ENCODE measurements at places on chromosomes 4 and X.

DNA sequence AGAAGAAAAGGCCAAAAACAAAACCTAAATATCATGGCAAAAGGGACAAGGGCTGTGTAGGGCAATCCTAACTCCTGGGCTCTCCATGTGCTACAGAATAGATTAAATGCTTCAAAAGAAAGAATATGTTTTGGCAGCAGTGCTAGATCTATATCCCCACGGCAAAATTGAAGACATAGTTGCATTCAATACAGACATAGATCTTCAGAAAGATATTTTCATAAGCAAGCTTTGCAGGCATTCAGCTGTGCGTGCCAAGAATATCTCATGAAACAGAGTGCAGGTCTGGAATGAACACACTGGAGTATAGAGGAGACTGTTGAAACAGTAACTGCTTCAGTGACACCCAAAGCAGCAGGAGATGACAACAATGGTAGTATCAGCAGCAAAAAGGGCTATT lies 1476.9 kb downstream of the ARAP2 start:
- no peak for DNase-seq

GRCh38 chr4:53520116-53520515 lies 71.2 kb downstream of the LNX1 start:
- DNase-seq = no peak

GRCh38 chr4:144663834-144664475 lies 18.0 kb downstream of the HHIP start:
- DNase-seq = no peak

DNA sequence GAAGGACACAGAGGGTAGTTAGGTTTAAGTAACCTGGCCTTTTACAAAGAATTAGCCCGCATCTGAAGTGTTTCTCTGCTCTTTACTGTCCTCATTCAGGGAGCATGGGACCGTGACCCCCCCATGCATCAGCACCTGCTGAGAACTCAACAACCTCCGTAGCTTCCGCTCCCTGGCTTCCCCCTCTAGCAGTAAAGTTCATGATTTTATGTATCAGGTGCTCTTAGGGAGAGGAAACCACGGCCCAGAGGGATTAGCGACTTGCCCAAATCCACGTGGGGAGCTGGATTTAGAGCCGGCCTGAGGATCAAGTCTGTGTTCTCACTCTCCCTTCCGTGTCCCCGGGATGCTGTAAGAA lies 284.6 kb upstream of the GATB start:
- DNase-seq = no peak

DNA sequence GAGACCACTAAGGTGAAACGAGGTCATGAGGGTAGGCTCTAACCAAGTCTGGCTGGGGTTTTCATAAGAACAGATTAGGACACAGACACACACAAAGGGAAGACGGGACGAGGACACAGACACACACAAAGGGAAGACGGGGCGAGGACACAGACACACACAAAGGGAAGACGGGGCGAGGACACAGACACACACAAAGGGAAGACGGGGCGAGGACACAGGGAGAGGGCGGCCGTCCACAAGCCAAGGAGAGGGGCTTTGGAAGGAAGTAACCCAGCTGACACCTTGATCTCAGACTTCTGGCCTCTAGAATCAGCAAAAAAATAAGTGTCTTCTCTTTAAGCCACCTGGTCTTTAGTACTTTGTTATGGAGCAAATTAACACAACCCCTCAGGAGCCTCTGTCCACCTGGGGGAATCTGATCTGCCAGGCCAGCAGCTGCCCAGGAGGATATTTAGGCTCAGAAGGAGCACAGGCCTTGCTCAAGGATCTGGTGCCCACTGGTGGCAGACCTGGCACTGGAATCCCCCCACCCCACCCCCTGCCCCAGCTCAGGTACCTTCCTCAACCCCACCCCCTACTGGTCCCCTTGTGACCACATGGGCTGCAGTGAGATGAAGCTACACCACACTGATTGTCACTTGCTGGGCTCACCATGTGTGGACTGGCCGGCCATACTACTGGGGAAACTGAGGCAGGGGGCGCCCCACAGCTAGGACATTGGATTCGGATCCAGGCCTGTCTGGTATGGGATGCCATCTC lies 2.8 kb downstream of the ABLIM2 start:
- no peak for DNase-seq

DNA sequence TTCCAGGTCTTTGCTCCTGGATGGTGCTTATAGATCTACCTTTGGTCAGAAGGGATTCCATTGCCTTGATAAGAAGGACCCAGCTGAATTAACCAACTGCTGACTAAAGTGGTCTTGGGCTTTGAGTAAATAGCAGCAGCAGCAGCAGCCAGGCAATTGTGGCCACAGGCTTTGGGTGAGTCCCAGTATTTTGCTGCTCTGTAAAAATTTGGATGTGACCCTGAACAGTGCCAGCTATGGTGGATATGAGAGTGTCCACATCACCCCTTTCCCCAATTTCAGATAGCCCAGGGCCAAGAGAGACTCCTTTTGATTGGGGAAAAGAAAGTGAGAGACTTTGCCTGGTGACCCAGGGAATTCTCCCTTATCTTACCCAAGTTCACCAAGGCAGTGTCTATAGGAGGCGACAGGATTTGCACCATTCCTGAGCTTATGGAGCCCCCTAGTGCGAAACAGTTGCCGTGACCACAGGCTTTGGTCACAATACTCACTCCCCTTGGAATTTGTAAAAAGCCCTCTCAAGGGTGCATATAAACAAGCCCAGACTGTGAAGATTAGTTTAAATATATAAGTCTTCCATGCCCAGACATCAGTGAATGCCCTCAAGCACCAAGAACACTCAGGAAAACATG lies 518.0 kb downstream of the TMA16 start:
- no peak for DNase-seq

DNA sequence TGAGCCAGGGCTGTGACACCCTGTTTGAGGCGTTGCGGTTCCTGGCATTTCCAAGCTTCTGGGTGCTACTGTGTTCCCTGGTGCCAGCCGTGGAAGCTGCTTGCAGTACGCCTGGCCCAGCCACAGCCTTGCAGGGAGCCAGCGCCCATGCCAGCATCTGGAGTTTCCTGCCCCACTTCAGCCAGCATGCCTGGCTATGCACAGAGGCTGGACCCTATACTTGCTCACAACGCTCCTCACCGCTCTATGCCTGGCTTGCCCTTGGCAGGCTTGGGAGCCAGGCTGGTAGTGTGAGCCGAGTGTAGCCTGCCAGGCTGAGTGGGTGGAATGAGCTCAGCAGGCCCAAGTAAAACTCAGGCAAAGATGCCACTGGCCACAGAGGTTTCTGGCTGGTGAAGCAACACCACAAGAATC lies 22.4 kb downstream of the PRRG1 start:
- DNase-seq = no peak

DNA sequence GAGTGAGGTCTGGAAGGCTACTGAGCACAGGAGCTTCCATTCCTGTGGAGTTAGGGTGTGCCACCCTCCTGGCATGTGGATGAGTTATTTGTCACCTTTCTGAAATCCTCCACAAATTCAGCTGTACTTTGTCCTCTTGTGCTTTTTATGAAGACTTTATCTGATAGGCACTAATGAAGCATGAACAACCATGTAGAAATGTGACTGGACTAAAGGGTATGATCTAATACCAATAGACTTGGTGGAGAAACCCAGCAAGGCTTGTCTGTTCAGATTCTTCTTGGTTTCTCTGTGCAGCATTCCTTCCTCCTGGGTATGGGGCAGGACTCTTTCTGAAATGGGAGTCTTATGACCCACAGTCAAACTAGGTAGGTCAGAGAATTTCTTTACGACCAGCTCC lies 9.6 kb downstream of the NBDY start:
- DNase-seq = no peak

GRCh38 chr4:10521424-10521823 lies 64.2 kb upstream of the ZNF518B start:
- no peak for DNase-seq

- no peak for DNase-seq
Measured at GRCh38 chr4:27271555-27271954, 410.9 kb downstream of the STIM2 start.

DNA sequence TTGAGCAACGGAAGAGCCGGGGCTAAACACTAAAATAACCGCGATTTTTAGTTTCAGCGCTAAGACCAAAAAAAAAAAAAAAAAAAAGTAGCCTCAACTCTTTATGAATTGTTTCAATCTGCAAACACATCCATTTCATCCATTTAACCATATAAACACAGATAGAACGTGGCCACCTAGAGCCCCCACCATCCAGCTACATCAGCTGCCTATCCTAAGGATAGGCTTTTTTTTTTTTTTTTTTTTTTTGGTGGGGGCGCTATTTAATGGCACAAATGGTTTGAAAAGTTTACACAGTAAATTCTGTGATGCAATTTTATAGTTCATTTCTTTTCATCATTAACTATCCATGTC lies 492 bp upstream of the HDAC8 start:
- no peak for DNase-seq

DNA sequence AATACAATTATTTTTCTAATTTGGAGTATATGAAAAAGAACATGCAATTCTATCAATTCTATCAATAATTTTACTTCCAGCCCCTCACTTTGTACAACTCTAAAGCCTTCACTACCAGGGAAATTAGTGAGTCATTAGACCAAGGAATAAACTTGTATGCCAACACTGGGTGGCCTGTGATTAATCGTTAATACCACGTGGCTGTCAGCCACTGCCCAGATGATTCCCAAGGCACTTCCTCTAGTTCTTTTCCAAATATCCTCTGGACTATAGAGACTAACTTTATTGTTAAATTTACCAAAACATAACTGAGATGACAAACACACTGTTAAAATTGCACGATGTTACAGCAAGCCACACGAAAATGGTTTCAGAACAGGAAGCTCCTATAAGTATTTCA lies 45.7 kb downstream of the MID1 start:
- no peak for DNase-seq

GRCh38 chr4:147313108-147313507 lies 167.8 kb upstream of the EDNRA start:
- no peak for DNase-seq

GRCh38 chrX:6227453-6227835 lies 1.2 kb downstream of the NLGN4X start:
- DNase-seq = no peak

DNA sequence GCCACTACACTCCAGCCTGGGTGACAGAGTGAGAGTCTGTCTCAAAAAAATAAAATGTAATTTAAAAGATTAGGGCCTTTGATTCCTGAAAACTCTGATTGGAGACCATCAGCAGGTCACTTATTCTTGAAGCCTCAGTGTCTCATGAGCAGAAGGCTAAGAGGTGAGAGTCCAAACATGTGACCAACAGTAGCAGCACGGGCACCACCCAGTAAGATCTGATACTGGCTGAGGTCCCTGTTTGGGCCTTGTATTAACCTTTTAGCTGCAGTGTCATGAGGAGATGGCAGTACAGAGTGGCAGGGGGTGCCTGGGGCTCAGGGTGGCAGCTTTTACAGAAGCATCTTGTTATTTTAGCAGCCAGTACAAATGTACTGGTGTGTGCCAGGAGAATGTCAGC lies 89.3 kb downstream of the FHDC1 start:
- DNase-seq = no peak

DNA sequence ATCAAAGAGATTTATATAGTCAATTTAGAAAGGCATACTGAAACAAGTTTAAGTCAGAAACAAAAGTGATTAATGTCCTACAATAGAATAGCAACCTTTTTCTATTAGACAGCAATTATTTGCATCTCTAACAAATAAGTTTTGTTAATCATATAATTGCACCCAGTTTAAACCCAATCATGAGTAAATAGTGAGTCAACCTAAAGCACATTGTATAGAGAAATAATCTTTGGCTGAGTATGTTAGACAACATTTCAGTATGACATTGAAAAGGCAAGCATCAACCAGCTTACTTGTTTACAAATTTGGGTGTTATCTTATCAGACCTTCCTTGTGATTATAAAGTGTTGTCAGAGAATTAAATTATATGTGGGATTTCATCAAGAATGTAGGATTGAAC lies 209.5 kb downstream of the IL15 start:
- no peak for DNase-seq

DNA sequence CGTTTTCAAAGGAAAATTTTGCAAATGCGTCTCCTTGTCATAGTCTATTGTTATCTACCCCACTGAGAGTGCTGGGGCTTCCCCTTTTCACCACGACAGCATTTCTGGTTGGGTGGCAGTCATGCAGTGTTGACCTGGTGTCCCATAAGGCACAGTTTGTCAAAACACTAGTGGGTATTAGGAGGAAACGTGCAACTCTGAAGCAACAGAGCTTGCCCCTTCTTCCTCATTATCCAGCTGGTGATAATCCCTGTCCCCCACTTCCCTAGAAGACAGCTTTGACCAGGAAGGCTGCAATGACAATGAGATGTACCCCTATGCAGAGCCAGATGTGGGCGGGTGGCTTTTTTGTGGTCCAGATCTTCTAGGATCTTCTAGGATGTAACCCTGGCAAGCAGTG lies 1.8 kb downstream of the TBC1D1 start:
- DNase-seq = no peak

DNA sequence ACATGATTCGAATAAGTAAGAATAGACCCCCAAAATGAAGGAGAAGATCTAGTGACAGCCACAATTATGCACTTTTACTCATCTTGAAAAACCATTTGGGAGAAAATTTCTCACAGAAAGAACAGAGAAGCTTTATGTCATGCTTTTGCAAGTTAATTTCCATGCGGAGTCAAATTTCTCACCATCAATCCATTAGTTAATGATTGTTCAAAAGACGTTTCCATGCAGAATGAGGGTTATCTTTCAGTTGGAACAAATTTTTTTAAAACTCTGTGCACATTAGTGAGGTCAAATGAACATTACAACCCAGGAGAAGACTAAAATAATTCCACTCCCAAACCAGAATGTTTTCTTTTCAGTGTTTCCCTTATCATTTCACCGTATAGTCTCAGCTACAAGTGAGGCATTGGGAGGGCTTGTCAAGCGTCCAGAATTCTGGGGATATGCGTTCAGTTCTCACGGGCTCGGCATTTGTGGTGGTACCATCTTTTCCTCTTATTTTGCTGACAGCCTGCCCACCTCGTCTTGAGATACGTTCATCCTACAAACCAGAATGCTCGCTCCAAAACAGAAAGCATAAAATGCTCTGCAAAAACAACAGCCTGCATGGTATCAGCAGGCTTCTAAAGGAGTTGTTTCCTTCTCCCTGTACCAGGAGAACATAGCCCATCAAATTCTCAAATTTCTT lies 130.8 kb upstream of the TBL1X start:
- DNase-seq = no peak

- DNase-seq = no peak
Measured at GRCh38 chr4:2924286-2924685, 38.9 kb downstream of the NOP14 start.

DNA sequence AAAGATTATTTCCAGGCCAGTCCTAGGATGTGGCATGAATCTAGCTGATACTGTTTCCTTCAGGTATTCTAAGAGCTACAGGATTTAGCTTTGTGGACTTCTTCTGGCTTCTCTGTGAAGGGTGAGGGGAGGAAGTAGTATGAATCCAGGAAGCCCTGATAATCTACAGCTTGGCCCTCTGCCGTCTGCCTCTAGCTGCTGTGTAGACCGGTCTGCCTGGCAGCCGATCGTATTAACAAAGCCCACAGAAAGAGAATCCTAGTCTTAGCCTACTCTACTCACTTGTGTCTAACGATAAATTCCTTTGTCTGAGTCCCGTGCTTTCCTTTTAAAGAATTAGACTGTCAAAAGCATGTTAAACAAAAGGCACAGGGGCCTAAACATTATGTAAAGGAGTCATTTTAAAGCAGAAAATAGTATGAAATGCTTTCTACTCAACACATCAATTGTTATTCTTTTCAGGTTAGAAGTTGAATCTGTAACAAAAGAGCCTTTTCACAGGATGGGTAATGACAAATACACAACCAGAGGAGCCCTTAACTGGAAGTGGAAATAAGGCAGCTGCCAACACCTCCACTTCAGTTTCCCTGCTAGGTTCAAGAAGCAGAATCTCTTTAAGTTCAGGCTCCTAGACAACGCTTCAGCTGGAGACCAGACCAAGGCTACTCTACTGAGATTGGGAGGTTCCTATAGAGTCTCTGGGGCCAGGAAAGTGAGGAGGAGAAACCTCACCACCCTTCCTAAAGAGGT lies 48.9 kb upstream of the UCP1 start:
- DNase-seq = no peak

Measured in cortex of kidney (tissue), 1 donor.